CD4-positive, alpha-beta memory T cell (primary cell): ENCODE measurements at places on chromosomes 7 and 10. TPM values are rescaled to one million over a fixed set of nuclear protein-coding genes. Genes with fewer than 3 reads are reported as not detected.

METTL27 gene
- polyA plus RNA-seq: 0.49 TPM

MACC1 gene
- polyA plus RNA-seq: not detected

GRID1 gene
- polyA plus RNA-seq: not detected

GRCh38 chr10:16756561-16757221, 60.5 kb downstream of the RSU1 start:
- peaks cover 10% of the 10 kb centered on the region for H3K36me3 ChIP-seq
- no peak overlapping the region for H3K27ac ChIP-seq
- H3K4me3 ChIP-seq: no peak overlapping the region
- DNase-seq: no peak
- H3K27me3 ChIP-seq: no peaks in the 10 kb centered on the region

DNA sequence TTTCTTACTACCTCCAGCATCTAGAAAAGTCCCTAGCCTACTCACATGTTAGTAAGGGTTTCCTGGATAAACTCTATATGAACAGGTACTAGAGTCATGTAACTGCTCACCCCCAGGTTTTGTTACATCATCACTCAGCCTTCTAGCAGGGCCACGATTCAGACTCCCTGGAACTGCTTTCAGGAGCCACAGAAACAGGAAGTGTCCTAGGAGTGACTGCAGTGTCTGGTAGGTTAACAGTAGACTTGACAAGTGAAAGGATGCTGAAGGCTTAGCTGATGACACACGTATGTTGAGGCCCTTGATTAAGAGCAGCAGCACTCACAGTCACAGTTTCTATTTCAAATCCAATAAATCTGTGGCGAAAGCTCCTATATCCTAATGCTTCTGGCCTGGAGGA, 101.2 kb downstream of the DNMBP start:
- no peaks in the 10 kb centered on the region for H3K4me1 ChIP-seq
- H3K27me3 ChIP-seq: no peaks in the 10 kb centered on the region
- no peak for DNase-seq
- no peak overlapping the region for H3K4me3 ChIP-seq
- H3K36me3 ChIP-seq: no peaks in the 10 kb centered on the region
